ENCODE measurements at places on chromosomes 16 and 17. TPM values are rescaled to one million over a fixed set of nuclear protein-coding genes. Genes with fewer than 3 reads are reported as not detected.

The PIMREG gene
- 19.0 TPM for total RNA-seq

The KRTAP3-1 gene
- total RNA-seq: not detected

The GPR142 gene
- not detected for total RNA-seq

The DCTN5 gene
- total RNA-seq: 57.5 TPM

DNA sequence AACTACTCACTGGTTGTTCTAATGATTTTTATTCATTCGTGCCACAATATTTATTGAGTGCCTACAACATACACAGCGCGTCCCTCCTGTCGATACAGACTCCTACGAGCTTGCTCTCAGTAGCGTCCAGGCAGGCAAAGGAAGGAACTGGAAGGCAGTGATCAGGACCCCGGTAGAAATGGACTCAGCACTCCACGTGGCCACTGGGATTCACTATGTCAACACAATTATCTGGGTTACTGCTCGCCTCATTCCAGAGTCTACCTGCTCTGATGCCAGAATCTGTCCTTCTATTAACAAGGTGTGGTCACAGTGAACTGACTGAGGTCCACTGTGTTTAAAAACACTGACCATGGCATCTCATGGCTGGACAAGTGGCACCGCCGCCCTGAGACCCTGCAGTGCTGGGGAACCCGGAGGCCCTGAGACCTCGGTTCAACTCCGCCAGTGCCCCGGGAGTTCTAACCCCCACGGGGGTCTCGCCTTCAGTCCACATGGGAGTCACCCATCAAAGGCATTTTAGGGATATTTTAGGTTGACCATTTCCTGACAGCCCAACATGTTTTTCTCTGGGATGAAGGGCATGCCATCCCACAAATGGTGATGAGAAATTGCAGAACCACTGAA is 71.4 kb downstream of the ZFHX3 start:
- DNase-seq: no peak
